ENCODE measurements at places on chromosomes 6 and 20.

DNA sequence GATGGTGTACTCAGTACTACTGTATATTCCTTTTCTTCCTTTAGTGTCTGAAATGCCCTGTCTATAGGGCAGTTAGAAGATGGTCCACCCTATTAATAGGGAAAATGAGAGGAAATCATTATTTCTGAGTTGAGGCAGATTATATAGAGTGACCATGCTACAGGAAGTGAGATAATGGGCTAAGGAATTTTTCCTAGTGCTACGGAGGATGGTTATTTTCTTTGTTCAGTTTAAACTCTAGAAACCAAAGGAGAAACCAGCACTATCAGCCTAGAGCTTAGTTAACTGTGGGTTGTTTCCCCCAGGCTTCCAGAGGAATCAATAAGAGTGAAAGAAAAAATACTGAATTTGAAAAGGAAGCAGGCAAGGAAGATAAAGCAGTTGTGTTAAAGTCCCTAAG, 474 bp downstream of the TSBP1 start:
- no peak for DNase-seq

- DNase-seq = no peak
Measured at GRCh38 chr6:67412035-67412434, 1223.0 kb upstream of the ADGRB3 start.

GRCh38 chr20:4719190-4719589, 2.5 kb upstream of the PRND start:
- no peak for DNase-seq

DNA sequence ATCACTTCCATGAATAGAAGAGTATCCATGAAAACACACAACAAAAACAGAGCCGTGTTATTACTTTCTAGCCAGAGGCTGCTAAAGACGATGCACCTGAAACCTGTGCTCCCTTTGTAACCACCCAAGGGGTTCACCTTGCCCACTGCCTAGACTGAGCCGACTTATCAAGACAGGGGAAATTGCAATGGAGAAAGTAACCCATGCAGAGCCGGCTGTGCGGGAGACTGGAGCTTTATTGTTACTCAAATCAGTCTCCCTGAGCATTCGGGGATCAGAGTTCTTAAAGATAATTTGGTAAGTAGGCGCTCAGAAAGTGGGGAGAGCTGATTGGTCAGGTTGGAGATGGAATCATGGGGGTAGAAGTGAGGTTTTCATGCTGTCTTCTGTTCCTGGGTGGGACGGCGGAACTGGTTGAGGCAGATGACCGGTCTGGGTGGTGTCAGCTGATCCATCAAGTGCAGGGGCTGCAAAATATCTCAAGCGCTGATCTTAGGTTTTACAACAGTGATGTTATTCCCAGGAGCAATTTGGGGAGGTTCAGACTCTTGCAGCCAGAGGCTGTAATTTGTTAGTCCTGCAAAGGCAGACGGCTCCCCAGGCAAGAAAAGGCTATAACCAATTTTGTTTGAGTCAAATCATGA, 366.6 kb downstream of the PREX1 start:
- DNase-seq = no peak

- DNase-seq = no peak
Measured at GRCh38 chr6:51562198-51562597, 525.2 kb downstream of the PKHD1 start.

- DNase-seq = no peak
Measured at GRCh38 chr20:40583205-40583604, 105.8 kb downstream of the MAFB start.

DNA sequence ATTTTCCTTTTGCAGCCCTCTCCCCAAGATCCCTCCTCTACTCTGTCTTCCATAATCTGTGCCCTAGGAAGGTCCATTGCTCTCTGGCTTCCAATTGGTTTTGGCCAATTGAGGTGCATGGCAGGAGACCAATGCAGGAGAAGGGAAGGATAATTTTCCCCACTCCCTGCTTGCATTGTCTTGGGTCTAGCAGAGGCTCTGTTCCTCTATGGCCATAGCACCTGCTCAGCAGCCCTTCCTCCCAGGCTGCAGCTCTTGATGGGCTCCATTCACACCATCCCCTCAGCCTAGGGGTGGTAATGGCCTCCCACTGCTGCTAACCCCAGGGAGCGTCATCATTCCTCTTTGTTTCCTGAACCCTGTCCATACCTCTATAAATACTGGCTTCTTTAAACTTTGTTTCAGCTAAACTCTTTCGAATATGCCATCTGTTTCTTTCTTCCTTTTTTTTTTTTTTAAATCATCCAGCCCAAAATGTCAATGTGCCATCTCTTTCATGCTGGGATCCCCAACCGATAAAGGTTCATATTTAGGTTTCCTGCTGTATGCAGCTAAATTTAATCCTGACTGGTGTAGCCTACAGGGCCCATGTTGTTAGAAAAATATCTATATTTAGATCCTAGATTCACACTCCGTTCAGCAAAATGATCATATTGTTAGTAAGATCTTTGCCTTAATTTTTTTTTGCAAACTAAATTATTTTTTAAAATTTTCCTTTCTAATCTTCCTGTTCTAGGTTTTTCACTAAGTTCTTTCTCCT, 63.8 kb downstream of the HECA start:
- DNase-seq = no peak

DNA sequence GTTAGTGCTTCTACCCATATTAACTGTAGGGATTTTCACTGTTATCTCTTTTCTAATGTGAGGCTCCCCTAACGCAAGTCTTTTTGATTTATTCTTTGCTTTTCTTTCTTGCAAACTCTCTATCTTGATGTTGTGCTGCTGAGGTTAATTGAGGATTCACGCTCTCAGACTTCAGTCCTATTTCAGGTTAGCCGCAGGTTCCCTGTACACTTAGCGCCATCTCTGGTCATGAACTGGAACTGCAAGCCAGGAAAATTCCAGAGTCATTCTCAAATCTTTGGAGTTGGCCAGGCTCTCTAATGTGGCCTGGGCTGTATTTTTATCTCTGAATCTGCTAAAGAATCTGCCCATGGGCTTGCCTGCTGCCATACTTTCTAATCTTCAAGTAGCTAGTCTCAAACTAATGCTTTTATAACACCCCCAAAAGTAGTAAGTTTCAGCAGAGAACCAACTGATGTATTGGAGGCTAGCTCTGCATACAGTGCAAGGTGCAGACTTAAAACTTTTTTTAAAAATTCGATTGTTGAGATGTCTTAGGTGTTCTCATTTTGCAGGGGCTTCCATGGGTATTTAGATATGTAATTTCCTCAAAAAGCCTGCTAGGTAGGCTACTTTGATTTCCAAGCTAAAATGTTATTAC, 91.1 kb upstream of the OPRM1 start:
- no peak for DNase-seq

DNA sequence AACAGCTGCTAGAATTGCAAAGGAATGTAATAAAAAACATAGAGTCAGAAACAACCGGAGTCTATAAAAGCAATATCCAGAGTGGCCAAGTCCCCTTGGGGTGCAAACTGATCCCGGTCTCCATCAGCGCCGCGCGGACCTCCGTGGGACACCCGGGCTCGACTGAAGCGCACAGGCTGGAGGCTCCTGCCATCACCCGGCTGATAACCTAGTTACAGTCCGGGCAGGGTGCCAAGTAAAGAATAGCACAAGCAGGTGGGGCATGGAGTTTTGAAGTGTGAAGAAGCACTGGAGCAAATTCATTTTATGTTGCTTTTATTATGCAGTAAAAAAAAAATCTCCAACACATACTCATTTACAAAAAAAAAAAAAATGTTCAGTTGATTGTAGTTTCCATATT, 205.1 kb upstream of the GMDS start:
- no peak for DNase-seq

GRCh38 chr6:63806573-63806913, 170.9 kb downstream of the PHF3 start:
- no peak for DNase-seq

DNA sequence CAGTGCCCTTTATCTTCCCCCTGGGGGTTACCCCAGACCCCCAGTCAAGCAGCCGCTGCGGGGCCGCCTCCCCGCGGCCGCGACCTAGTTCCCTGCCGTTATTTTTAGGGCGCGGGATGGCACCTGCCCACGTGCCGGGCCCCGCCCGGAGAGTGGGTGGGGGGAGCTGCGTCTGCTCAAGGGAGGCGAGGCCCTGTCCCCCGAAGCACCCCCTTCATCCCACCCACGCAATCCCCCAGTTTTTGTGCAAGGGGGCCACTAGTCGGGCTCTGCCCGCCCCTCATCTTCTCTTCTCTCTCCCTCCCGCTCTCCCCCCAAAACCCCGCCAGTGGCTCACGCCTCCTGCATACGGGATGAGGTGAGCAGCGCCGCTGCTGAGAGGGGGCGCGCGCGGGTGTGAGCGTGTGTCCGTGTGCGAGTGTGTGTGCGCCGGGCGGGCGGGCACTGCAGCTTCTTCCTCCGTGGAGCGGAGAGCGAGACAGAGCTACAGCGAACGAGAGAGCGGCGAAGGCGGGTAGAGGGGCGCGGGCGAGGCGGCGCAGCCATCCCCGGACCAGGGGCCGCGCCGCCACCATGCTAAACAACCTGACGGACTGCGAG, at the start of gene SLC12A5:
TSS of gene SLC12A5 (plus strand) at position 444 of the 600 bp plus-strand sequence. CDS start at position 574, 130 bp downstream.
- no peak for DNase-seq

- DNase-seq = peak; percentile 36
Measured at GRCh38 chr6:166957087-166957804, 896 bp upstream of the RNASET2 start.

- no peak for DNase-seq
Measured at GRCh38 chr6:25601800-25602673, 50.0 kb upstream of the SCGN start.

Measured in GM12892 (cell line).